ENCODE measurements at places on chromosomes 13 and 19.
A peak's percentile ranks its signal among the peaks of the same experiment; 100 is the strongest.

DNA sequence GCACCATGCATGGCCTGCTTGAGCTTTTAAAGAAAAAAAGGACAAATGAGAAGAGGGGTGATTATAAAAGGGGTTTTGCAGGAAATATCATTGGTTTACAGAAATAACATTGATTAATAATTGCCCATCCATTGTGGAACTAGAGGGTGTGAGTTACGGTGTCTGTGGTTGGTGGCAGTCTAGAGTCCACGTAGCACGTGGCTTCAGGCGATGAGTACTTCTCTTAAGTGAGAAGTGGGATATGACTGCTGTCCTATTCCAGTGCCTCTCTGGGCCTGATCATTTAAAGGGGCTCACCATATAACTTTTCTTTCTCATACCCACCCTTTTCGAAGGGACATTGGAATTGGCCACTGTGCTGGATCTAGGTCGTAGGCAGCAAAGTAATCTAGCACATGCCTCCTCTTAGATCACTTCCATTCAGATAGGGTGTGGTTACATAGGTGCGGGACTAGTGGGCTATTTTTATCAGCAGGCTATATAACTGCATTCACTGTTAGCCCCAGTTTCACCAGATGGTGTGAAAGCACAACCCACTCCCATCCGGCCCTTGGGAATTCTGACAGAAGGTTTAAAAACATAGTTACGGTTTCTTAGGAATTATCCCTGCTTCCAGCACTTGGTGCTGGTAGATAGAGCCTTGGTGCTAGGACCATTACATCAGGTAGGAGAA, 19.9 kb downstream of the PPP5C start:
- no peak for DNase-seq

GRCh38 chr19:8206147-8207087, 2.8 kb upstream of the CERS4 start:
- no peak for DNase-seq

GRCh38 chr13:96851856-96852445, 142.3 kb downstream of the OXGR1 start:
- no peak for DNase-seq

GRCh38 chr19:49590971-49591730, at the start of gene PRR12:
PRR12 (plus strand) TSS chr19:49591182; CDS start chr19:49591655, 473 bp downstream.
- DNase-seq, result peak; percentile 50

DNA sequence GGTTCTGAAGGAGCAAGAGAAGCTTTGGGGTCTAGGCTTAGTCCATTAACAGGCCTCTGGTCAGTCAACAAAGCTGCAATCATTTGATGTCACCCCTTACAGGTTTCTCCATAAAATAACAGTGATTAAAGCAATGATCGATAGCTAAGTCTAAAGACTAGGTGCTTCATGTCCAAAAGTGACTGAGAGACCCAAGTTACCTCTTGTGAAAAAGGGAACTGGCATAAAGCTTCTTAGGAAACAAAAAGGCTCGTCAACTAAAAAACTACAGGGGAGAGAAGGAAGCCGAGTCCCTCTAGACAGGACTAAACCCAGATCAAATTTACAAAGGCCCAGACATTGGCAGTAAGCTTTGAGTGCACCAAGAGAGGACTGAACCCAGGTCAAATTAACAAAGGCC, 2.2 kb downstream of the DCUN1D2 start:
- DNase-seq, result no peak

DNA sequence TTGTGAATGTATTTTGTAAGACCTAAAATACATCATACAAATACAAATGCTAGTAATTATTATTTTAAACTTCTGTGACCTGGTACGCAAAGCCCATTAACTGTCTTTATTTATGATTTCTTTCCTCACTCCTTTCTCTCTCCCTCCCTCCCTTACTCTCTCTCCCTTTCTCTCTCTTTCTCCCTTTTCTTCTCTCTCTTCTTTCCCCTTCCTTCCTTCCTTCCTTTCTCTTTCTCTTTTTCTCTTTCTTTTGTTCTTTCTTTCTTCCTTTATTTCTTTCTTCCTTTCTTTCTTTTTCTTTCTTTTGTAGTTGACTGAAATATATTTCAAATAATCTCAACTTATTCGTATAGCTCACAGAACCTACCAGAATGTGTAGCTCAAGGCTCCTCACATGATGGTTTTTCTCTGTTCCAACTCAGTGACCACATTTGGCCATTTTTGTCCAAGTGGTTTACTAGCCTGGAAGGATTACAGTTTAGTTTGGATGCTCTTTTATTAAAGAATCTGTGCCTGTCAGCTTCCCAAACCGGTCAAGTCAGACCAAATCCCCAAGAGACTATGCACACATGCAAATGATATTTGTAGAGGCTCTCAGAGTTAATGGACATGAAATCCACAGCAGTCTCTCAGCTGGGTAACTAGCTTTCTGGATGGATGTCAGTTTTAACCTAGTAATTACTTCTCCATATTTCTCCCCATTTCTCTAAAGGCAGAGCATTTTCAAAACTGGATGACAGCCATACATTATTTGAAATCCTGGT, 71.7 kb downstream of the POSTN start:
- no peak for DNase-seq

DNA sequence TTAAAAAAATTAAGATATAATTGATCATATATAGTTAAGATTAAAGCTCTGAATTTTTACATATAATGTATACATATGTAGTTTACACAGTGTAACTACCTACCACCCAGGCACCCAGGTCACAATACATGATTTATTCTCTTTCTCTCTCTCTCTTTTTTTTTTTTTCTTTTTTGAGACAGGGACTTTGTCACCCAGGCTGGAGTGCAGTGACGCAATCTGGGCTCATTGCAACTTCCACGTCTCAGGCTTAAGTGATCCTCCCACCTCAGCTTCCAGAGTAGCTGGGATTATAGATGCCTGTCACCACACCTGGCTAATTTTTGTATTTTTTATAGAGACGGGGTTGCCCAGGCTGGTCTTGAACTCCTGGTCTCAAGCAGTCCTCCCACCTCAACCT, 18.8 kb upstream of the CLASRP start:
- no peak for DNase-seq

- no peak for DNase-seq
Observed at GRCh38 chr13:32153056-32153455, 121.5 kb downstream of the FRY start.

- DNase-seq, result no peak
Observed at GRCh38 chr19:38649305-38650171, 2.1 kb downstream of the ACTN4 start.

DNA sequence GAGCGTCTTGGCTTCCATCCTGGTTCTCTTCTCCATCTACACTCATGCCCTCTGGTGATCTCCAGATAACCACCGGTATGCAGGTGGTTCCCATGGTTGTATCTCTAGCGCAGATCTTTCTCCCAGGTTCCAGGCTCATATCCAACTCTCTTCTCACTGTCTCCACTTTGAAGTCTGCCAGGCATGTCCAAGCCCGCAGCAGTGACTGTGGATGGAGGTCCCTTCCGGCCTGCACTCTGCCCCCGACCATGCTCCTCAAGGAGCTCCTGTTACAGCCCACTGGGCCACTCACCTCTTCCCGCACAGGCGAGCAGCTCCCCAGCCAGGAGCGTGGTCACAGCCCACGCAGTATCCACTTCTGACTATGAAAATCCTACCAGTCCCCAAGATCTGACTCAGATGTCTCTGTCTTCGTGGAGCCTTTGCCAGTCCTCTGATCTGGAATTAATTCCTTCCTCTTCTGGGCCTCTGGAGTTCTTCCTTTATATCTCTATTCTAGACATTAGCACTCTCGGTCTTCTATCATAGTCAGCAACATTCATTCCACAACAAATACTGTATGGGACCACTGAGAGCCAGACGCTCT, 100.2 kb downstream of the TEX26 start:
- DNase-seq, result peak; percentile 56

DNA sequence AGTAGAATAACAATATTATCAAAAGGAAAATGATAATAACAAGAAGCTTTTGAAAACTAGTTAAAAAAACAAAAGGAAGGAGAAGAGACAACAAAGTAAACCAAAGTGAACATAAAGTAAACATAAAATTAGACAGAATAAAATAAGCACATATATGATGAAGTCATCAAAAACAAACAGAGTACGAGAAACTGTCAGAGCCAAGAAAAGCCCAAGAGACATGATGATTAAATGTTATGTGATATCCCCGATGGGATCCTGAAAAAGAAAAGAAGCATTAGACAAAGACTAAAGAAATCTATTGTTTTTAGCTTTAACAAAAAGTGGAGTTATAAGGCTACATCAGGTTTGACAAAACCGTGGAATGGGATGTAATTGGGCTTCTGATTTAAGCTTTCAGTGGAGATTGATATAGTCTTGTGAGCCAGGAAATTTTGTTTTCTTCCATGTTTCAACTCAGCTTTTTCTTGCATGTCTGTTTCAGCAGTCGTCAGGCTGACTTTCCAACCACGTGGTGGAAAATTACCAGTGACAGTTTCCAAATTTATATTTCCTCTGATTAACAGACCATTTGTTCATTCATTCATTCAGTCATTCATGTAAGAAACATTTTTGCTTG, 64.9 kb downstream of the KL start:
- no peak for DNase-seq

DNA sequence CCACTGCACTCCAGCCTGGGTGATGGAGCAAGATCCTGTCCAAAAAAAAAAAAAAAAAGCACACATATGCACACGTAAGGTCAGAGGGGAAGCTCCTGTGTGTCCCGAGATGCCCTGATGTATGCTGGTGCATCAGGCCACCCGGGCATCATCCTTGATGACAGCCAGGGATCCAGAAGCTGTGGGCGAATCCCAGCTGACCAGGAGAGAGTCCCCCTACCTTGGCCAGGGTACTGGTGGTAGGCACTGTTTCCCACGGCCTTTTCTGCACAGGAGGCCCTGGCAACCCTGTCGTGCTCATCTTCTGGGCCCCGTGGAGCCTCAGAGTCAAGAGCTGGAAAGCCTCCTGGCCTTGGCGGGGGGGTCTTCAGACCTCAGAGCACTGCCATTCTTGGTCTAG, 14.0 kb downstream of the MYDGF start:
- no peak for DNase-seq

DNA sequence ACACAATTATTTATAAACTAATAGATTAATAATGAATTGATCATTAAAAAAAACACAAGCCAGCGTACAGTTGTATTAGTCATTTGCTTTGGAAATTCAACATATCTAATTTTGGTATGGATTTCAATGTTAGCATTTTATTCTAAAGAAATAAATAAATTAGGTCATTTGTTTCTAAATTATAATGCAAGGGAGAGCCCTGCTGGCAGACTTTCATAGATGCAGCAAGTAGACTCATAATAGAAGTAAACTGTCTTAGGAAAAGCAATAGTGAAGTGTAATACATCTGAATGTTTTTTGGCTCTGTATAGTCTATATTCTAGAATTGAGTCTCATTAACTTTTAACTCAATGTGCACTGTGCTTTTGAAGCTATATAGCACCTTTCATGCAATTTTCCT, 982.4 kb upstream of the MIR17HG start:
- DNase-seq, result no peak

- DNase-seq, result no peak
Observed at GRCh38 chr19:49938662-49939061, 9.4 kb upstream of the NUP62 start.

DNA sequence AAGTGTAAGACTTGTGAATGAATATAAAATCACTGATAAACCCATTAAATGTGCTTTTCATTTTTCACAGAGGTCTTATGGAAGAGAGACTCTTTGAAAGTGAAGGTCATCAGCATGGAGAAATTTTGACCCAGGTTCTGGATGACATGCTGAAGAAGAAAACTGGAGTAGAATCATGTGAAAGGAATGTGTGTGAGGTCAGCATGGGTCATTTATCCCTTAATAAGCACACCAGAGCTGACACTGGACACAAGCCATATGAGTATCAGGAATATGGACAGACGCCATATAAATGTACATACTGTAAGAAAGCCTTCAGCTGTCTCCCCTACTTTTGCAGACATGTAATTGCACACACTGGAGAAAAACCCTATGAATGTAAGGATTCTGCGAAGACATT, 29.0 kb downstream of the ZNF20 start:
- DNase-seq, result no peak

DNA sequence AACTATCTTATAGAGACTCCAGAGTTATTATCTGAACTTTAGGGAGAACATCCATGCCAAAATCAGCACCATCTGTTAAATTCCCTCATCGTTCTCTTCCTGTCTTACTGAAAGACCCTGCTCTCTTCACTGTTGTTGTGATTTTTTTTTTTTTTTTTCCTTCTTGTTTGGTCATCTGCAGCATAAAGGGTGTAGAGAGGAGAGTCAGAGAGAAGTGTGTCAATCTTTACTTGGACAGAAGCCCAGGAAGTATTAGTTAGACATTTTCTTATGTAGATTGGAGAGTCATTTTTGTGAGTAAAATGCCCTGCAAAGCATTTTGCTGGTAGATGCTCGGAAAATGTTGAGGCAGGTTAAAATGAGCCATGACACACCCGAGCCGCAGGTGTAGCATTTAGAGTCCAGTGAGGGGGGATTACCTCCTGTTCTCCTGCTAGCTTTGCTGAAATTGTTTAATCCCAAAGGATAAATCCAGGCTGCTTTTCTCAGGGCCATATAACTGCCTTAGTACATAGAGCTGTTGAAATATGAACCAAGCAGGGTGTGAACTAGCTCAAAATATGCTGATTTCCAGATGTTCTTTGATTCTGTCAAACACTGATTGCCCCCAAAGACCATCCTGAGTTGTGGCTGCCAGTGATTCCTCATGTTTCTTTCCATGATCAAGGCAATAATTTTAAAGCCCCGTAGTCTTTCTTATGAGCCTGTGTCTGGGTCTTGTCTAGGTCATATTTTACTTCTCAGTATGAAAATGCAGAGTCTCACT, 143.5 kb downstream of the DCT start:
- no peak for DNase-seq

- no peak for DNase-seq
Observed at GRCh38 chr19:45385392-45386221, 15.2 kb upstream of the ERCC2 start.

DNA sequence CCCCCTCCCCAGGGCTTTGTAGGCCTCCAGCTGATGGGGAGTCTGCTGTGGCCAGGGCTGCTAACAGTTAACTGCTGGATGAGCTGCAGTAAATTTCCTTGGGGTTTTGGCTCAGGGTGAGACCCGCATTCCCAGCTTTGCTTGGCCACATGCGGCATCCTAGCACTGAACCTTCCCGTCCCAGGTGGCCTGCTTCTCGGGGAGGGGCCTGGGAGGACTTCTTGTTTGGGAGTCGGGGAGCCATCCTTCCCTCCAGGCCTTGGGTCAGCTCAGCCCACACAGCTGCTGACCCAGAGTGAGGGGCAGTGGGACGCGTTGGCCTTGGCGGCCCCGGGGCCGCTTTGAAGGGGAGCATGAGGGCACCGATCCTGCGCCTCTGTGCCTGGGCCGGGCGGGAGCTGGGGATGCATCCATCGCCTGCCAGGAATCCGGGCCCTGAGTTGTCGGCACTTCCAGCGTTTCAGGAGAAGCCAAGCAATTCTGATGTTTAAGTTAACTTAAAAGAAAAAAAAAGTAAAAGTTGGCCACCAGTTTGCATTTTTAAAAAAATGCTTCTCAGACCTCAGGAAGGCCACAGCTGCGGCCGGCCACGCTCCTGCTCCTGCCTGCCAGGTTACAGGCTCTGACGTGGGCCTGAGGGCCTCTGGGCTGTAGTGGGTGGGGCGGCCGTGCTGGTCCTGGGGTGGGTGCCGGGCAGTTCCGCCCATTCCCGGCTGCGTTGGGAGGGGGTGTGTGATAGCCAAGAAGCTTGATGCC, 27.7 kb downstream of the CRTC1 start:
- peak; percentile 37 for DNase-seq
